ENCODE measurements at places on chromosomes 7 and 10.

- DNase-seq, result no peak
Measured at GRCh38 chr10:2979306-2979705, 88.0 kb upstream of the PFKP start.

- no peak for DNase-seq
Measured at GRCh38 chr10:77043420-77043763, 594.2 kb downstream of the KCNMA1 start.

DNA sequence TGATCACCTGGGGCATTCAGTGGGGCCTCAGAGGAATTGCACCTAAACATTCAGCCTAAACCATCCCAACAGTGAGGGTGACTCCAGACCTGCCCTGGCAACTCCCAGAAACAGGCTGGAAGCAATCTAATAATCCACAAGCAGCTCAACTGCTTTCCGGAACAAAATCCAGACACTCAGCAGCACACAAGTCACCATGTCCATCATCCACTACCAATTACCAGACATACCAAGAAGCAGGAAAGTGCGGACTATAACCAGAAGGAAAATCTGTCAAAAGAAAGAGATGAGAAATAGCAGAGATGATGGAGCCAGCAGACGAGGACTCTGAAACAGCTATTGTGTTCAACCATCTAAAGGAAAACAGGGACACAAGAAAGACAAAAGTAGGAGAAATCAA is 342.6 kb upstream of the ZMIZ1 start:
- no peak for DNase-seq

GRCh38 chr7:156178857-156179256 is 366.6 kb upstream of the SHH start:
- no peak for DNase-seq

- no peak for DNase-seq
Measured at GRCh38 chr7:124698964-124699363, 66.6 kb downstream of the GPR37 start.

GRCh38 chr7:39249635-39250152 is 272.0 kb downstream of the POU6F2 start:
- DNase-seq, result no peak
